ENCODE measurements at places on chromosomes 6 and 20.

DNA sequence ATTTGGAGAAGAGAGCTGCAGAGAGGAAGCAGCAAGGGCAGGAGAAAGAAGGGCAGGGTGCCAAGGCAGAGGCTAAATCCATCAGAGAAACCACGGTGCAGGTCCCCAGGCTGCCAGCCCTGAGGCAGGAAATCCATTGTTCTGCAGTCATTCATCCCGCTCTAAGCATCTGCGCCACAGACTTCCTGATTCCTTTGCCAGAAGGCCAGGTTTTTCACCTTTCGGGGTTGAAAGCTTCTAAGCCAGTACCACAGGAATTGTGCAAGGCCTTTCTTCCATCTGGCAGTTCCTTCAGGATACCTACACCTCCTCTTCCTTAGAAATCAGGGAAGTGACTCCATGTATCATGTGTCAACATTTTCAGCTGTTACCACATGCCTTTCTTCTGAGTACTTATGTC lies 45.6 kb downstream of the ADGRF5 start:
- DNase-seq, result no peak

- no peak for DNase-seq
Measured at GRCh38 chr6:31363811-31364210, 6.8 kb upstream of the HLA-B start.

DNA sequence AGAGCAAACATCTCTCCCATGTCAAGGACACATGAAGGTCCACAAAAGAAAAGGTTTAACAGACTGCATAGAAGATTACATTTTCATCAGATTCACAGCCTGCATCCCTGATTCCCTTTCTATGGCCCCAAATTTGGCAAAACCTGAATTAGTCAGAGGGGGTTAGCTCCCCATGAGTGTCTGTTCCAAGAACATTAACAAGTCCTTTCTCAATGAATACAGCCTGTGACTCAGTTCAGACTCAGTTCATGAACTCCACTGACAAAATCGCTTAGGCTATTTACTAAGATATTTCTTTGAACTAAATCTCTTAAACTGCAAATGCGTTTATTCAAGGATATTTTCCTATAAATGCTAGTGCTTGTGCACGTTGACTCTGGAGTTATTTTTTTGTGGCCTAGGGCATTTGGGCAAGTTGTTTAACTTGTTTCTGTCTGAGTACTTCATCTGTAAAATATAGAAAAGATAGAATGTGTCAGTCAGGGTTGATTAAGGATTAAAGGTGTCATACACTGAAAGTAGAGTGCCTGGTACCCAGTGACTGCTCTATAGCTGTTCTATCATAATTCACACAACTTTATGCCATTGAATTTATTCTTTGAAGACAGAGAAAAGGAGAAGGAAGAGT lies 422.6 kb downstream of the HTR1B start:
- no peak for DNase-seq

- no peak for DNase-seq
Measured at GRCh38 chr6:33609528-33609927, 11.6 kb upstream of the ITPR3 start.

DNA sequence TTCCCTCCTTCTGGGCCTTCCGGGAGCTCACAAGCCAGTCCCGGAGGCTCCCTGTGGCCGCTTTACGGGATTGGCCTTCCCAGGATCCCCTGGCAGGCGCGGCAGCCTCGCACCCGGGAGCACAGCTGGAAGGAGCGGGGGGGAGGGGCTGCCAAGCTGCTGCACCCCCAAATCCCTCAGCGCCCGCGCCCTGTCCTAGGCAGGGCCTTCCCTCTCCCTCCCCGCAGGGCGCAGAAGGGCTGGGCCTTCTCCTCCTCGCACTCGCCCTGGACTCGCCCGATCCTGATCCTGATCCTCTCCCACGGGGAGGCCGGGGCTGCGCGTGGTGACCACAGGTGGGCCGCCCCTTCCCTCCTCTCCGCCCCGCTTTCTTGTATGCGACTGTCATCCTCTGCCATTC lies 146.4 kb downstream of the FNDC1 start:
- DNase-seq, result no peak

DNA sequence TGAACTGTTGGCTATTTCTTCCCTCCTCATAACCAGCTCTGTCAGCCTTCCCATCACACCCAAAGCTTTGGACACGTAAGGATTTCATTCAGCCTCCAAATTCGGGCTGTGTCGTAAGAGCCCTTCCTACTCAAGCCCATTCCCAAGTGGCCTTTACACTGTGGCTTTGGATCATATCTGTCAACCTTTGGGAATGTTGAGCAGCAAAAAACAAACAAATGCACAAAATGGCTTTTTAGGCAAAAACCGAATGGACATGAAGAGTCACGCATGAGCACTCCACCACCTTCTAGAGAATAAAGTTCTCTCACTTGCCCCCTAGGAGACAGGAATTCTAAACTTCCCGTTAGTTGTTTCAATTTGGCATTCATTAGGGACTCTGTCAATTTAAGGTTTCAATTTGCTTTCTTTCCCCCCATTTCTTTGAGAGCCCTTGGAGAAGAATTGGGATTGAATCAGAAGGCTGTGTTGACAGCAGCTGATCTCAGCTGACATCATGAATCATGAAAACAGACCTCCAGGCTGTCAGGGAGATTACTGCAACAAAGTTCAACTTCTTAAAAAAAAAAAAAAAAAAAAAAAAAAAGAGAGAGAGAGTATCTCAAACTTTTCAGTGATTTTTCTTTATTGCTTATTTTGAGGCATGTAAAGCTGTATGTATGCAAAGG lies 110.3 kb downstream of the BCAS1 start:
- DNase-seq, result no peak

- no peak for DNase-seq
Measured at GRCh38 chr6:99348288-99349170, 945 bp downstream of the FAXC start.

GRCh38 chr6:159114569-159114968 lies 54.6 kb upstream of the FNDC1 start:
- DNase-seq, result no peak

DNA sequence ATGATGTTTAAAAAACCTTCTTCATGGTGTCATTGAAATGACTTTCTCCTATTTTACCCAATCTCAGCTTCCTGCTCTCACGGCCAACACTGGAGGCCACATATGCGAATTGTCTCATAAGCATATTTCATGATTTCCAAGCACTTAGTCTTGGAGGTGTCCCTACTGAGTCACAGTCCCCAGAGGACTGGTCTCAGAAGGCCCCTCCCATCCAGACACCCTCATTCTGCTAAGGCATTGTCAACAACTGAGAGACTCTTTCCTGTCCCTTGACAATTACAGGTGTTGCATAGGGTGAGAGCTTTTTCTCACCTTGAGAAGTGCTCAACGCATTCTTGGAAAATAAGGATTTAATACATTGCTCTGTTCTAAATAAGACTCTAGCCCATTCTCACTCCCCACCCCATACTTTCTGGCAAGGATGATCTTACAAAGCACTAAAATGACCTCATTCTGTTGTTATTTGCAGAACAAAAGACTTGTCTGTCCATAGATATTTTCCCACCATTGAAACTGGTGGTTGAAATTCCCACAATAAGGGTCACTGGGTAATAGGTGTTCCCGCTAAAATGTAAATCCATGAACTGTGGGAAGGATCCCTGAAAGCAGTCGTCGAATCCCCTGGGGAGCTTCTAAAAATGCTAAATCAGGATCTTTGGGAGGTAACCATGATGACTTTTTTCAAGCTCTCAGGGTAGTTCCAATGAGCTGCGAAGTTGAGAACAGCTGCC lies 32.3 kb upstream of the SLC22A23 start:
- no peak for DNase-seq

GRCh38 chr6:134256862-134257261 lies 61.0 kb downstream of the SGK1 start:
- DNase-seq, result no peak

DNA sequence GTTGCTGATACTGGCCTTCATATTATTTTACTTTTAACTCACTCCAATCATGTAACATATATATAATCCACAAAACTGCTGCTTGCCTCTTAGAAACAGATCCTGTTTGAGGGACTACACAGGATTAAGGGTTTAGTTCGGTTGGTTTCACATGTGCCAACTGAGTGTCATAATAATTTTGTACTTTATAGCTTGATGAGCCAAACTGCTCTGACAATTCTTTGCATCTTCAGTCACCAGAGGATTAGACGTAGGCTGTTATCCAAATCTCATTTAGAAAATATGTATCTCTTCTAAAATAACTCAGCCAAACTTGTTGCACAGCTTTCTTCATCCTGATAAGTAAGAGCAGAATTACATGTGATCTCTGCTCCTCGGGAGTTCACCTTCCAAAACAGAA lies 643.6 kb upstream of the PTCHD4 start:
- DNase-seq, result no peak

- DNase-seq, result no peak
Measured at GRCh38 chr6:114421199-114421598, 78.4 kb upstream of the HS3ST5 start.

GRCh38 chr20:1341561-1342265 lies 12.8 kb upstream of the SDCBP2 start:
- DNase-seq, result no peak

All from stimulated activated CD4-positive, alpha-beta T cell treated with anti-CD3 and anti-CD28 coated beads, Interleukin-12 subunit alpha, Interleukin-12 subunit beta, amount 100 ng/mL, for 24 hours (primary cell).